ENCODE measurements at places on chromosomes 13 and 19.

GRCh38 chr13:26423629-26424028, 133.9 kb upstream of the WASF3 start:
- DNase-seq, result no peak

DNA sequence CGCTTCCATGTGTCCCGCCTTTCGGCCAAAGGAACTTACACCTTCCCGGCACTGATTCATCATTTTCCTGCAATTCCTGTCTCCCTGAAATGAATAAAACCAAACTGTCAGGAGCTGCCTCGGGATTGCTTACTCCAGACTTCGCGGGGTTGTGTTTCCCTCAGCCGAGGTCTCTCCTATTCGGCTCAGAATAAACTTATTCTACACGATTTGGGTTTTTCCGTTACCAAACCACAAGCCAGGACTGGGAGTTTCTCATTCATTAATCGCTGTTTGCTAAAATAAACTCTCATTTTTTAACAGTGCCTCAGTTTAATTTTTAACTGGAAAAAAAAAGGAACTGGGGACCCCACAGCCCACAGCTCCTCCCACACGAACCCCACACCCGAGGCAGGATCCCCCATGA, 667 bp downstream of the ZNF878 start:
- DNase-seq, result no peak

- peak; percentile 57 for DNase-seq
Measured at GRCh38 chr19:45424191-45425058, 708 bp upstream of the ERCC1 start.

DNA sequence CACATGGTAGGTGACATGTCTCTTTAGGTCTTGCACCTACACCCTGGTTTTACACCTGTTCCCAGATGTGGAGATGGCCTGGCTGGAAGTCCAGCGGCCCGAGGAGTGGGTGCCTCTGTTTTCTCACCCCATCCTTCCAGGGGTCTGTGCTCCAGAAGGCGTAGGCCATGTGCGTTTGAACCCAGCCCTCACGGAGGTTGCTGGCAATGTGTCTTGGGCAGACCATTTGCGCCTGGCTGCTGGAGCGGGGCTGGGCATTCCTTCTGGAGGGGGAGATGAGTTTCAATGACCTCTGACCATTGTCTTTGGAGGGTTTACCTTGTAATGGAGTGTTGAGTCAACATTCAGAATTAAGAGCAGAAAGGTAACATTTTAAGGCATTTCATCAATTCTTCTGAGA, 54.8 kb upstream of the ZNF536 start:
- no peak for DNase-seq

GRCh38 chr13:114002771-114003321, 29.0 kb upstream of the C13orf46 start:
- no peak for DNase-seq

DNA sequence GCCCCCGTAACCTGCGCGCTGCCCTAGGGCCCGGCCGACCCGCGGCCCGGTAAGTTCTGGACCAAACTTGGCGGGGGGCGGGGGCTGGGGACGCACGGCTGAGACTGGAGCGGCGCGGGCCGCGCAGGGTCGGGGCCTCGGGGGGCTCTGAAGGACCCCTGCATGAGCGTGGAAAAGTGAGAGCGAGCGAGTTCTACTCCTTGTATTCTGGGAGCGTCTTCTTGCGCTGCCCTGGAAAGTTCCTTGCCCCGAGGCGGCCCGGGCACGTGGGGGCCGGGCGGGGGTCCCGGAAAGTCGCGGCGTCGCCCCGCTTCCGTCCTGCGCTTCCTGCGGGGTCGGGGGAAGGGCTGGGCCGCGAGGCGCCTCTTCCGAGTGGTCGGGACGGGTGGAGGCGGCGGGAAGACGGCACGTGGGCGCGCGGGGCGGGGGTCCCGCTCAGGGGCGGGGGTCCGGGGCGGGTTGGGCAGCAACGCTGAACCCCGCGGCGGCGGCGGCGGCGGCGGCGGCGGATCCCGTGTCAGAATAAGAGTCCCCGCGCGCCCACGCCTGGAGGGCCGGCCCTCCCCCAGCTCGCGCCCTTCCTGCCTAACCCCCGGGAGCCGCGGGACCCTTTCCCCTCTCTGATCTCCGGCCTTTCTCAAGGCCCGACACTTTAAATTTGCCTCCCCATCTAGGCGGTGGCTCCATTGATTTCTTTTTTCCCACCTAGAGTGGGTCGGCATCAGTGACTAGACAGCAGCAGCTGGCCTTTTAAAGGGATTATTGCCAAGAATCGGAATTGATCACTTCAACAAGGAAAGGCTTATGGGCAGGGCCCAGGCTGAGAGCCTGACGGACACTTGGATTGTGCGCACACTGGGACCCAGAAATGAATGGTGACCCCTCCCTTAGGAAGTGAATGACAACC, 749 bp downstream of the GATAD2A start:
- peak; percentile 67 for DNase-seq

DNA sequence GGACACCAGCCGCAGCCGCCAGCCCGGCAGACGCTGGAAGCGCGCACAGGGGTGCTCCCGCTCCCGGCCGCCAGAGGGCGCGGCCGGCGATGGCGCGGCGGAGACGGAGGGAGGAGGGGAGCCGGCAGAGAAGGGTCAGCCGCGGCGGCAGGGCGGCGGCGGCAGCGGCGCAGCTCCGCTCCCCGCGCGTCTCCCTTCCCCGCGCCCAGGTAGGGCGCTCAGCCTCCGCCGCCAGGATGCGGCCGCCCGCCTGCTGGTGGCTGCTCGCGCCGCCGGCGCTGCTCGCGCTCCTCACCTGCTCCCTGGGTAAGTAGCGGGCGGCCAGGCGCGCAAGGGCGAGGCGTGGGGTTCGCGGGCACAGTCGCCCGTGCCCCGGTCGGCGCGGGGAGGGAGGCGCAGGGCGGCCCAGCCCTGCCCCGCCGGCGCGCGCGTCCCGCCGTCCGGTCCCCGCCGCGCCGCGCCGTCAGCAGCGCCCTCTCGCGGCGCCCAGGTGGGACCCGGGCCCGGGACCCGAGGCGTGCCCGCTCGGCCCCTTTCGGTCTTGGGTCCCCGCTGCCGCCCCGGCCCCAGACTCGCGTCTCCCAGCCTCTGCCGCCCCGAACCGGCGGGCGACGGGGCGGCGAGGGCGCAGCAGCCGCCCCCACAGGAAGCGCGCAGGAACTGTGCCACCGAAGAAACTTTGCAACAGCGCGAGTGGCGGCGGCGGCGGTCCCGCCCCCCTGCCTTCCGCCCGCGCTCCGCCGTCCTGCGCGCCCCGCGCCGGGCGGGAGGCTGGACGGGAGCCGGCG, at the start of gene B3GLCT:
Gene B3GLCT (plus strand): TSS at position 127 of the 788 bp plus-strand sequence. CDS start 110 bp downstream, at position 237.
- peak; percentile 88 for DNase-seq

- DNase-seq, result no peak
Measured at GRCh38 chr19:1619094-1619439, 13.8 kb upstream of the UQCR11 start.

DNA sequence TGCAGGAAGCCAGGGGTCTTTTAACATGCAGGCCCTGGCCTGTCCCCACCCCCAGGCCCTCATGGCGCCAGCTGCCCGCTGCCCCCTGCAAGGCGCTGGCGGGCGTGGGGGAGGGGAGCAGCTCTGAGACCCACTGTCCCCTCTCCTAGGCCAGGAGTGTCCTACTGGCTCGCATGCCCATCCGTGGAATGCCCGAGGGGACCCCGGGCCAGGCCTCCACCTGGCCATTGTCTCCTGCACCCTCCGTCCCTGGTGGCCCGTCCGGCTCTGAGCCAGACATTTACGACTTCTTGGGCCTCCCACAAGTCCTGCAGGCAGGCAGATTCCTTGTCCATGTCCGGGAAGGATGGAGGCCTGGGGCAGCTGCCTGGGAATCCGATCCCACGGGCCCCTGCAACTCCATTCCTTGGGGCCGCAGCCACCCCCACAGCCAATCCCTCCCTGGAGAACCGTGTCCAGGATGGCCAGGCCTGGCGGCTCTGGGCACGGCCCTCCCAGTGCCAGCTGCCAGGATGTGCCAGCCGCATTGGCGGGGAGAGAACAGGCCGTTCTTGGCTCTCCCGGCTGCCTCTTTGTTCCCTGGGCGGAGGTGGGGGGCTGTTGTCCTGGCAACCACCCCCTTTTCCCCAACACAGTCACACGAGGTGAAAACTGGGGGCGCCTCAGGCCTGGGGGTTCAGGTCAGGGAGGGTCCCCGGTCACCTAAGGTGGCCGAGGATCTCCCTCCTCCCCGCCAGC, 10.5 kb upstream of the PLIN3 start:
- no peak for DNase-seq

GRCh38 chr13:113151745-113152690, 6.4 kb upstream of the PROZ start:
- no peak for DNase-seq

GRCh38 chr13:36758345-36758744, 60.7 kb upstream of the RFXAP start:
- no peak for DNase-seq

GRCh38 chr19:34998777-34999497, 1.2 kb upstream of the GRAMD1A start:
- no peak for DNase-seq

GRCh38 chr19:50191216-50191615, 12.2 kb upstream of the MYH14 start:
- DNase-seq, result no peak

DNA sequence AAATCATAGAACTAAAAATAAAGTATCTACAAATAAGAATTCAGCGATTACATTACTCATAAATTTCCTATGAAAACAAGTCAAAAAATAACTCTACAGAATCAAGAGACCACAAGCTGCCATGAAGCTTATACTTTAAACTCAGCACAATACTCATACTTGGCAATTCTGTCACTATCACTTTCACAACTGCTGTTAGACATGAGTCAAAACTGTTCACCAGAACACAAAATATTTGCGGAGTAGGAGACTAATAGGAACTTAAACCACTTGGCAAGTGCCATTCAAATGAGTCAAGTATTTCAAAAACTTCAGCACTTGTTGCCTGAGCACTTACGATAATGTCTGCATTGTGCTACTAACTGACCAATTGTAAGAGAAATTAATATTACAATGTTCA, 387.8 kb upstream of the GPC6 start:
- DNase-seq, result no peak

DNA sequence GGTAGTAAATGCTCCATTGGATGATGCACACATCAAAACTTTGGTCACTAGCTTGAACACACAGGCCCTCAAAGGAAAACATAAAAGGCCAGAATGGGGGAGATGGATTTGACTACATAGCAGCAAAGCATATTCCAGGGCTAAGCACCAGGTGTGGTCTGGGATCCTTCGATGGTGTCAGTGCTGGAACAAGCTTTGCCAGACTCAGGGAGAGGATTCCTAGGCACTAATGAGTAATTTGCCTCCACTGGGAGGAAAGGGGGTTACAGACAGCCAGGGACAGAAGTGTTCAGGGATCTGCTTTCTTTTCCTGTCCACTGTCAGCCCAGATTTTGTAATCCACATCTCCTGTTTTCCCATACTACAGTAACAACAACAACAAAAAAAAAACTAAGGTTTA, 157.2 kb upstream of the OBI1 start:
- no peak for DNase-seq

GRCh38 chr19:7869453-7869909, 4.7 kb downstream of the PRR36 start:
- peak; percentile 79 for DNase-seq

DNA sequence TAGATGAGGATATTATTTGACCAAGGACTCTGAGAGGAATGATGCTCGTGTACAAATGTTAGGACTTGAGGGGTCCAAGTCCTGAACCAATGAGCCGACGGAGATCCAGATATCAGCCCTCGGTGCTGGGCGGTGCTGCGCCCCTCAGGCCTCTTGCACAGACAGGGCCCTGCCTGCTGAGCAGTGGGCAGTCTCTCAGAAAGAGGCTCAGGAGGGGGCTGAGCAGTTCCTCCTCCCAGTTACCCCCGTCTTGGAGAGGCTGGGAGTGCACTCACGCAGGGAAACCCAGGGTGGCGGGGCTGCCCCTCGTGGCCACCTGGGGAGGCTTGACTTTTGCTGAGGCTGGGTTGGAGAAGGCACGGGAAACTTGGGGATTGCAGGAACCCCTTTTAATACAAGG, 18.4 kb downstream of the TEX29 start:
- DNase-seq, result no peak

GRCh38 chr19:15815306-15815705, at the start of gene OR10H1:
OR10H1 (minus strand) TSS chr19:15815664; CDS start chr19:15808037, 7,627 bp downstream.
- no peak for DNase-seq

DNA sequence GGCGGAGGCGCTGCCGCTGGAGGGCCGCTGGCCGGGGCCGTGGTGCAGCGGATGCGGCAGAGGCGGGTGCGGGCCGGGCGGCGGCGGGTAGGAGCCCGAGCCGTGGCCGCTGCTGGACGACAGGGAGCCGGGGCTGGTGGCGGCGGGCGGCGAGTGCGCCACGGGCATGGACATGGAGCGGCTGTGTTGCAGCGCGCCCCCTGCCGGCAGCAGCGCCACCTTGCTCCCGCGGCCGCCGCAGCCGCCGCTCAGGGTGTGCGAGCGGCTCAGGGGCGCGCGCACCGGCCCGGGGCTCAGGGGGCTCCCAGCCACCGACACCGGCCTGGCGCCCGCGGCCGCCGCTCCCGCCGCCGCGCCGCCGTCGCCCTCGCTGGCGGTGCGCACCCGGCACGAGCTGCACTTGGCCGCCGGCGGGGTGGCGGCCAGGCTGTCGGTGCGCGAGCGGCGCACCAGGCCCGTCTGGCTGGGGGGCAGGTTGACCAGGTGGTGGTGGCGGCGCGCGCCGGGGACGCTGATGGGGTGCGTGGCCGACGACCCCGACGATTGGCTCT, 1.7 kb downstream of the IRS2 start:
- peak; percentile 81 for DNase-seq

- no peak for DNase-seq
Measured at GRCh38 chr13:49023431-49023830, 47.7 kb downstream of the FNDC3A start.

DNA sequence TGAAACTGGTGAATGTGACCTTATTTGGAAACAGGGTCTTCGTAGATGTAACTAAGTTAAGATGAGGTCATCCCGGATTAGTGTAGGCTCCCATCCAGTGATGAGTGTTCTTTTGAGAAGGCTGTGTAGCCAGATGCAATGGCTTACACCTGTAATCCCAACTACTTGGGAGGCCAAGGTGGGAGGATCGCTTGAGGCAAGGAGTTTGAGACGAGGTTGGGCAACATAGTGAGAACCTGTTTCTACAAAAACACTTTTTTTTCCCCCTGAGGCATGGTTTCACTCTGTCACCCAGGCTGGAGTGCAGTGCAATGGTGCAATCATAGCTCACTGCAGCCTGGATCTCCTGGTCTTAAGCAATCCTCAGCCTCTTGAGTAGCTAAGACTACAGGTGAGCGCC, 36.4 kb downstream of the FBN3 start:
- DNase-seq, result no peak

DNA sequence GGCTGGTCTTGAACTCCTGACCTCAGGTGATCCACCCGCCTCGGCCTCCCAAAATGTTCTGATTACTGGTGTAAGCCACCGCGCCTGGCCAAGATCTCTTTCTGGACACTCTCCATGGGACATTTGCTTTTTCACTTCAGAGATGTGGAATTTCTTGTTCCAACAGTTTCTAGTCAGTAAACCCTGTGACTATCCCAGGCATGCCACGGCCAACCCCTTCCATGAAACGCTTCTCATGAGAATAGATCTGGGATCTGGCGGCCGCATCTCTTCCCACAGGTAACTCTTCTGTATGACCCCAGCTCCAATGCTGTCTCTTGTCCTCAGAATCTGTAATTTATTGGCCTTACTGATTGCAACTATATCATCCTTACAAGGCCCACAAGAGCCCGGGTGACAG, 16.2 kb downstream of the PLPP2 start:
- DNase-seq, result no peak
